ENCODE measurements at places on chromosomes 1 and 21.

- no peak for DNase-seq
These were observed 27.7 kb downstream of the HSF2BP start for GRCh38 chr21:43631411-43632107.

DNA sequence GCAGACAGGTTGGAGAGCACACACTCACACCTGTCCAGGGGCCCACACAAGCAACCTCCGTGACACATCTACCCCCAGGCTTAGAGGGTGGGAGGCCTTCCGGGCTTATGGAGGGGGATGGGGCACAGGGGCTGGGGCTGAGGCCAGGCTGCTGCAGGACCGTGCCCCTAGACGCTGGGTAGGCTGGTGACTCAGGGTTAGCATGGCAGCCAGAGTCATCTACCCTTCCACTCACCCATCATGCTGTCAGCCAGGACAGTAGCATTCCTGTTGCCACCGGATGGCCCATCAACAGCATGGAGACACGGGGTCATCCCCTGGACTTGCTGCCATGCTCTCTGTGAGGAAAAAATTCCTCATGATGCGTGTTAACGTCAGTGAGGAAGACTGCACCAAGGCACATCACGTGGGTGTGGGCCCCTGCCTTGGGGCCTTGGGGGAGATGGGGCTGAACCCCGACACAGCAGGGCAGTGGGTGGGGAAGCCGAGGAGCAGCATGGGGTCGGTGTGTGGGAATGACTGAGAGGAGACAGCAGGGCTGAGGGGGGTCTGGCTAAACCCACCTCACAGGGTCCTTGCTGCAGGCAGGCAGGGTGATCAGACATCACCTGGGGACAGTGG is 52.8 kb downstream of the WNT9A start:
- DNase-seq: no peak

- no peak for DNase-seq
These were observed 9.3 kb downstream of the DMAP1 start for GRCh38 chr1:44222397-44223186.

DNA sequence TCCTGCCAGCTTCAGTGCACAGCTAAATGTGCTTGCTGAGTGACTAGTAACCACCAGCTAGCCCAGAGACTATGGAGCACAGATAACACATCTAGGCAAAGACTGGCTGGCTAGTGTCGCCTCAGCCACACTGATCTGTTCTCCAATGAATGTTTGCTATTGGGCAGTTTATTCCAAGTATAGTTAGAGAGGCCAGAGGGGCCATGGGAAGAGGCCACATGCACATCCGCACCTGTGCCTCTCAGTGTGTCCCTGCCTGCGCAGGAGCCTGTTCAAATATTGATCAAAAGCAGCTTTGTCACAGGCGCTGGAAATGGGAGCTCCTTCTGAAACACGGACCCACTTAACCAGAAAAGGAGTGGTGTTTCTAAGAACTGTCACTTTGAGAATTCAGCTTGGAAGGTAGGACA is 51.3 kb upstream of the ATP1A1 start:
- DNase-seq: no peak

DNA sequence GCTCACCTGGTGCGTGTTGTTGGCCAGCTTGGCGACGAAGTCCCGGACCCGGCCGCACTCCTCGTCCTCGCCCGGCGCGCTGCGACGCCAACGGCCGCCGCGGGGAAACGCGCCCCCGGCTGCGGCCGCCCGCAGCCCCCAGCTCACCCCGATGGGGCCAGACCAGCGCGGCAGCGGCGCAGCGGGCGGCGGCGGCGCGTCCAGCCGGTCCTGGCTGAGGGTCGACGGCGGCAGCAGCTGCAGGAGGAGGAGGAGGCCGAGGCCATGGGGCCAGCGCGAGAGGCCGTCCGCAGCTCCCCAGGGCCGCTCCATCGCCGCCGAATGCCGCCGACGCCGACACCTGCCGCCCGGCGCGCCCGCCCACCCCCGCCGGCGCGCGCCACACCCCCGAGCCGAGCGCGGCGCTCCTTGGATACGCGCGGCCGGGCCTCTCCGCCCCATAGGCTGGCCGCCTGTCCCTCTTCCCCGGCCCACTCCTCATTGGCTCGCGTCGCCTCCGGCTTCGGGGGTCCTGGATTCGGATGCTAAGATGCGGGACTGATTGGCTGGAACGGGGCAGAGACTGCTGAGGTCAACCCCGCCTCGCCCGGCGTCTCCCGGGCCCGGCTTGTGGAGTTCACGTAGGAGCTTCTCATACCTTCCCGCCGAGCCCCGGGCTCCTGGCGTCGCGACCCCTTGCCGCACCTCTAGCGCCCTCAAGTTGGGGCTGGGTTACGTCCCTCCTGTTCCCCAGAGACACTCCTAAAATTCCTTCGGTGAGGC is at the start of gene SORT1:
TSS of gene SORT1 (minus strand) at position 338 of the 762 bp plus-strand sequence. CDS start at position 312, 26 bp downstream.
- peak; percentile 49 for DNase-seq

- DNase-seq: no peak
These were observed 1146.7 kb upstream of the PRMT6 start for GRCh38 chr1:105909811-105910210.

GRCh38 chr1:155081472-155082300 is 3.0 kb downstream of the EFNA3 start:
- DNase-seq: no peak

- DNase-seq: no peak
These were observed 3.9 kb downstream of the PSMB2 start for GRCh38 chr1:35637401-35637809.

DNA sequence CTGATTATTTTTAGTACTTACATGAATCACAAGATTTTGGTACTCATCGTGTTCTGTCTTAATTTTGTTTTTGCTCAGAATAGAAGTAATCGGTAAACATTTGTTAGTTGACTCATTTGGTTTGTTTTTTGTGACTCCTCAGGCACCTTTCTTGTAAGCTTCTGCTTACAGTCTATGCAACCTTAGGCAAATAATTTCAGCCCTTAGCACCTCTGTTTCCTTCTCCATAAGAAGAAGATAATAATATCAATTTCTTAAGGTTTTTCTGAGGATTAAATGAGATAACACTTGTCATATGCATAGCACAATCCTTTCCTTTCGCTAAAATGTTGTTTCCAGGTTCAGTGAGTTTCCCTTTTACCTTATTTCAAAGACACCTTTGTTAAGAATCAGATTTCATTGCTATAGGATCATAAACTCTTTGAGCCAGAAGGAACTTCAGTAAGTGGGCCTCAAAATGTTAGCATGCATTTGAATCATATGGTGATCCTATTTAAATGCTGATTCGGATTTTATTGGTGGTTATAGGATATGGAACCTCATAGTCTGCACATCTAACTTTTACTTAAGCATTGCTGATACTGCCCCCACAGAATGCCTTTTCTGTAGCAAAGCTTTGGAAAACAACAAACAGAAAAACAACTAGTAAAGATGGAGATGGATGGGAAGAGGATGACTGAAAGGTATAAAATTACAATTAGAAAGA is 272.7 kb upstream of the CACYBP start:
- DNase-seq: no peak

- DNase-seq: no peak
These were observed 157.0 kb upstream of the CACNA1E start for GRCh38 chr1:181326348-181326747.

DNA sequence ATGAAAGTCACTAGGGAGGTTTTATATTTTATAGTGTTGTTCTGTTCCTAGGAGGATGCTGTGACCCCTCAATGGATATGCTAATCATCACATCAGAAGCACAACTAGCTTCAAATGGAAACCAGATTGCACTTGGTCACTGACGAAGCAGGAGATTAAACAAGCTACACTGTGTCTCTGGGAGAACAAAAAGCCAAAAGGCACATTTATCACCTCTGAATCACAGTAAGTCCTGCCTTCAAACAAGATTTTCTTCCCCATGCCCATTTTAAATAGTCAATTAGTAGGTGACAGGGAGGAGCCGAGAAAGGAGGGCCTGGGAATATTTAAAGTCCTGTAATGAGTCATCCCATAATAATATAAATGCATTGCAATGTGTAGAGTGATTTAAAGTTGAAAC is 38.1 kb downstream of the RGS2 start:
- DNase-seq: no peak

DNA sequence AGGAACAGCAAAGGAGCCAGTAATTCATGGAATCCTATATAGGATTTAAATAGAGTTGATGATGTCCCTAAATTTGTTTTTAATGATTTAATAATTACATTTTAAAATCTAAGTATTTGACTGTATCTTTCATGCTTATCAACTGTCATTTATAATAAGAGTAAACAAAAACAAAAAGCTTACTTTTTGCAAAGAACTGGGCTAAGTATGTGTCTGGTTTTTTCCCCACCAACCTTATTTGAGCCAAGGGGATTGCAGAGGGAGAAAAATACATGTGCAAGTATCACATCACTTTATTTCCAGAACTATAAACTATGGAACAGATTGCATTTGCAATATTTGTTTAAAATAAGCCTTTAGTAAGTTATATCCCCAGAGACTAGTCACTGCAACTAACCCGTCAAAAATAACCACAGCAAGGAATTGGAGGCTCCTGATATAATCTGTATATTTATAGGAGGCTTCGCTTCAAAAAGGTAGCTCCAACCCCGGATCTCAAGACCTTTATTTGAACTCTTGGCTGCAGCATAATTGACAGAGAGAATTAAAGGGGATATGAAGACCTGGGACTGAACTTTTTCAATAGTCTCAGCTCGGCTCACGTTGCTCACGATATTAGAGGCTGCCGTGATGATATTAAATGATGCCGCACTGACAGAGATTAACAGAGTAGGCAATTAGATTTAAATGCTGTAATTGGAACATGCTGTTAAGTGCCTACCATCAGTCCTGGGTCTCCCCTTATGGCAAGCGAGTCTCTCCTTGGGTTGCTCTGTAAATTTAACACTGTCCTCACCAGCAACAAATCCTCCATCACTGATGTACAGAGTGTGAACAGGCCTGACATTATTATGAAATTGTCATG is 329.1 kb upstream of the NFIA start:
- no peak for DNase-seq

DNA sequence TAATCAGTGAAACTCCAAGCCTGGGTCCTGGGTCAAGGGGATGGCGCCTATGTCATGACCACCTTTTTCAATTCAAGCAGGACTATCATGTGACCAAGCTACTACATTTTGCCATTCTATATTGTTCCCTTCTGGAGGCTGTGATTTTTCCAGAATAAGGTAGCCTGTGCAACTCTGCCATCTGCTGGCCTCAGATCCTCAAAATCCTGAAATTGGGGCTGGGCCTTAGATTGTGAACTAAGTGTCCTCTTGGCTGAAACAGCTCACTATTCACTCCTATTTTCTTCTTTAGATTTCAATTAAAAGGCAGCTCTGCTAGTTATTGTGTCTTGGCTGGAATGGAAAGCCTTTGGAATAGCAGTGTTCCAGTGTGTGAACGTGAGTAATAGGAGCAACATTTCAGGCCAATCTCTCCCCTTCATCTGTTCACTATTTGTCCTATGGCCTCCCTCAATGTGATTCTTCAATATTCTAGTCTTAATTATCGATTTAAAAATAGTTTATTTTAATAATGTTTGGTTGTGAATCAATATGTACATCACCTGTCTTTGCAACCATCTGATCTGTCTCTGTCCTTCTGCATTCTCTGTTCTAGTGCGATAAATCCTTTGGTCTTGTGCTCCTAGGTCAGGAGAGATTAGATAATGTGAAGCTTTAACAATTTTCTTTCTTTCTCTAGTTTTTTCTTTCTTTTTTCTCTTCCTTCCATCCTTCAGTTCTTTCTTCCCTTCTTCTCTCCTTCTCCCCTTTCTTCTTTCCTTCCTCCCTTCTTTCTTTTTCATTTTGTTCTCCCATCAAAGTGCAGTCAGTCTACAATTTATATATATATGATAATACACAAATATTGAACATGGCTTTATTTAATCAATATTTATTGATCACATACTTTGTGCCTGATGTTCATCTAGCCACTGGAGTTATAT is 69.8 kb downstream of the CR1 start:
- no peak for DNase-seq

- no peak for DNase-seq
These were observed 59.9 kb upstream of the B3GALT5 start for GRCh38 chr21:39552856-39553255.

GRCh38 chr21:40706806-40707655 is 139.9 kb downstream of the DSCAM start:
- no peak for DNase-seq

DNA sequence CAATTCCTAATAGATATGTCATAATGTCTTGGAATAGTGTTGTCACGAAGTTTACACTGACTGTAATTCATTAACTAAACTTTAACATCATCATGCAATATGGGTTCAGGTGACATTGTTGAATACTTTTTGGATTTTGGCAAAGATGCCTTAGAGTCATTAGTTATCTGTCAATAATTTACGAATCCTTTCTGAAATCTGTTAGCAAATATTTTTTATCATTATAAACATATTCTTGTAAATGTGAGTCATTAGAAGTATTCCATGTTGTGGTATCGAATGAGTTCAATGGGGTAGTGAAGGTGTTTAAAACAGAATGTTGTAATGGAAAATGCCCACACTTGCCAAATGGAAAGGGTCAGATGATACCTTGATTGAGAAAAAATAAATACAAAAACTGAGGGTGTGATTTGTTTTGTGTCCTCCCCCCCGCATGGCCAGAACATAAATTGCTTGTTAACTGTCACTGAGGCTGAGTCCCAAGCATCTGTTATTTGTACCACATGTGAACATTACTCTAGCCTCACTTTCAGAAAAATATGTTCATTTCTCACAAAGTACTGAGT is 5.2 kb upstream of the NR5A2 start:
- no peak for DNase-seq

DNA sequence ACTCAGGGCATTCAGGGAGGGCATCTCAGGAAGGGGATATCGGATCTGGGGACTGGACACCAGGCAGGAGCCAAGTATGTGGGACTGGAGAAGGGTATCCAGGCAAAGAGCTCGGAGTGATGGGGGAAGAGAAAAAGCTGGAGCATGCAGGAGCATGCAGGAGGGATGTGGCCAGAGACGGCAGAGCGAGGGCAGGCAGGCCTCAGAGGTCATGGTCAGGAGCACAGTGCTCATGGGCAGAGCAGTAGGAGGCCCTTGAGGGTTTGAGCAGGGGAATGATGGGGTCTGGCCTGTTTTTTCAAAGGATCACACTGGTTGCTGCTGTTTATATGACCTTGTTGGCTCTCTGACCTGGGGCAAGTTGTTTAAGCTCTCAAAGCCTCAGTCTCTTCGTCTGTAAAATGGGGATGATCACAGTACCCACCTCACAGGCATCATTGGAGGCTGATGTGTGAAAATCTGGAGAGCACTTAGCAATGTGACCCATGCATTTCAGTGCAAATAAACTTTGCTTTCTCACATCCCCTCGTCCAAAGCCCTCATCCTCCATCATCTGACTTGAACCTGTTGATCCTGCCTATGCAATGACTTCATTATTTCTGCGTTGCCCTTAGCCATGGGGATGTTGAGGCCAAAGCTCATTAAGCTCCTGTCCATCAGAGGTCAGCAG is 273.1 kb downstream of the MATN1 start:
- DNase-seq: no peak

All from T-helper 2 cell treated with Interferon-gamma antibody and Interleukin-4, amounts not matched to agents 5 μg/mL and 100 μg/mL, for 36 hours (primary cell).